Tibial artery (tissue), 4 donors: ENCODE measurements at places on chromosomes 2 and 18.

DNA sequence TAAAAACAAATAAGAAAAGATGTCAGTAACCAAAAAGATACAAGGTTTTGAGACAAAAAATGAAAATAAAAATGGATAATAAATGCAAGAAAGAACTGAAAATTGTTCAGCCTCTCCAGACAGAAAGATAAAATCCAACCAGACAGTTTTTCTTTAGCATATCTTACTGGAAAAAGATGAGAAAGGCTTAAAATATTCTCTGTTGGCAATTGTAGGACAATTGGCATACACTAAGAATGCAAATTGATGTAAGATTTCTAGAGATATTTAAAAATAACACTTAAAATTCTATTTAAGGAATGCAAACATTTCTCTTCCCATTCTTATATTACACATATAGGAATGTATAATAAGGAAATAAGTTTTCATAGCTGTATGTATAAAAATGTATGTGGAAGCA, 590.6 kb downstream of the DSC3 start:
- no peak for DNase-seq
- H3K4me3 ChIP-seq, result no peak overlapping the region
- no peak overlapping the region for H3K27ac ChIP-seq
- H3K4me1 ChIP-seq, result no peaks in the 10 kb centered on the region
- no peaks in the 10 kb centered on the region for H3K27me3 ChIP-seq
- H3K36me3 ChIP-seq, result no peaks in the 10 kb centered on the region

DNA sequence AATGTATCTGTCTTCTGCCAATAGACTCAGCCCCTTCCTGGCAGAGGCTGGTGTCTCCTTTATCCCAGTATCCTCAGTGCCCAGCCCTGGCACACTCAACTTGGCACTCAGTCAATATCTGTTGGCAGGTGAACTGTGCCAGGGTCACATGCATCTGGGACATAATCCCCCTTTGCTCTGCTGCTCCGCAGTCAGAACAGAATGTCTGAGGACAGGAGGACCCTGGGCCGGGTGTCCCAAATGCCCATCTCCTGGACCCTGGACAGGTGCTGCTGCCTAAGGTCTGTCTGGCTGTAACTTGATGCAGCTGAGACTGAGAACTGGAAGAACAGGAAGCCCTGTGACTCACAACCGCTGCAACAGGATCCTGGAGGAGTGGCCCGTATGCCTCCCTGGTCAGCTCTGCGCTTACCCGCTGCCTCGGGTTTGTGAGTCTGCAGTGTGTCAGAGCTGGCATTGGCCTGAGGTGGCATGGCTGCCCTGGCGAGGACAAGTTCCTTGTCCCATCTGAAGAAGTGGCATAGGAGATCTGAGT, 11.4 kb downstream of the HK2 start:
- peak overlapping the region; percentile 81 for H3K27ac ChIP-seq
- H3K36me3 ChIP-seq, result no peaks in the 10 kb centered on the region
- DNase-seq, result peak; percentile 84
- H3K4me3 ChIP-seq, result no peak overlapping the region
- no peaks in the 10 kb centered on the region for H3K27me3 ChIP-seq
- H3K4me1 ChIP-seq, result peaks cover 45% of the 10 kb centered on the region

DNA sequence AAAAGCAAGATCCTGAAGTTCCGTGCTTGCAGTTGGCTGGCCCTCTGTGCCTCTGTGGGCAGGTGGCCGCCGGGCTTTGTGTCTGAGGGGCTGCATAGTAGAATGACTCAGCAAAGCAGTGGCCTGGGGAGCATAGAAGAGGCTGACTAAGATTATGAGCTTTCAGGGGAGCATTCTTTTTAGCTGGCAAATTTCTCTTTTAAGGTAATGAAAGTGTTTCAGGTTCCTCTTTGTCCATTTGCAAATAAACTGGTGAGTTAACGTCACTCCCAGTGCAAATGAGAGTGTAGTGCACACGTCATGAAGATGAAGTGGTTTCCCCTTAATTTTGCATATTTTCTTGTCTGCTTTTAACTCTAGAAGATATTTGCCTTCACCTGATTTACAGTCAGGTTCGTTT, 98.6 kb downstream of the BCL2L11 start:
- no peak overlapping the region for H3K4me3 ChIP-seq
- no peaks in the 10 kb centered on the region for H3K4me1 ChIP-seq
- no peak for DNase-seq
- H3K27ac ChIP-seq, result no peak overlapping the region
- H3K27me3 ChIP-seq, result no peaks in the 10 kb centered on the region

- H3K27me3 ChIP-seq, result no peaks in the 10 kb centered on the region
- H3K4me3 ChIP-seq, result no peak overlapping the region
- H3K4me1 ChIP-seq, result no peaks in the 10 kb centered on the region
- DNase-seq, result no peak
These were observed 347.9 kb downstream of the ADCYAP1 start for GRCh38 chr18:1252534-1252933.

GRCh38 chr2:176984987-176985386, 227.6 kb upstream of the HNRNPA3 start:
- H3K4me3 ChIP-seq, result no peak overlapping the region
- DNase-seq, result no peak
- H3K4me1 ChIP-seq, result no peaks in the 10 kb centered on the region
- H3K27me3 ChIP-seq, result peaks cover 10% of the 10 kb centered on the region
- H3K36me3 ChIP-seq, result no peaks in the 10 kb centered on the region

DNA sequence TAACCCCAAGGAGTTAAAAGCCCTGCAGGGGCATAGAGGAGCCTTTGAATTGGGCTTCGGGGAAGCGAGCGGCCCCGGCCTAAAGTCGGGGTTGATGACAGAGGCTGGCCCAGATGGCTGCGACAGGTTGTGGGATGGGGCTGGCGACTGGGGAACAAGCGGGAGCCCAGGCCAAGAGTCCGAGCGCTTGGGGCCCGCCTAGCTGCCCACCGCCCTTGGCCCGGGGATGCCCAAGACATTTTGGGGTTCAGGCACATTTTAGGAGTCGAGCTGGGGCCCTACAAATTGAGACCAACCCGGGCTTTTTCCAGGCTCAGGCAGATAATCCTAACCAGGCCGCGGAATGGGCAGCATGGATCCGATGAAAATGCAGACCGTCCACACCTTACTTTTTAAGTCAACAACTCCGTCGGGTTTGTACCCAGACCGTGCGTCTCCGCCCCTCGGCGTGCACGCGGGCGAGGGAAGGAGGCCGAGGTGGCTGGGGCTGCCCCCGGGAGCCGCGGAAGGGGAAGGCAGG, 507 bp downstream of the RTKN start:
- H3K27me3 ChIP-seq, result no peaks in the 10 kb centered on the region
- no peaks in the 10 kb centered on the region for H3K36me3 ChIP-seq
- H3K4me3 ChIP-seq, result peak overlapping the region; percentile 50
- no peak for DNase-seq
- peak overlapping the region; percentile 68 for H3K27ac ChIP-seq
